NCI-H69 (cell line): ENCODE measurements at places on chromosomes 3 and 15.

DNA sequence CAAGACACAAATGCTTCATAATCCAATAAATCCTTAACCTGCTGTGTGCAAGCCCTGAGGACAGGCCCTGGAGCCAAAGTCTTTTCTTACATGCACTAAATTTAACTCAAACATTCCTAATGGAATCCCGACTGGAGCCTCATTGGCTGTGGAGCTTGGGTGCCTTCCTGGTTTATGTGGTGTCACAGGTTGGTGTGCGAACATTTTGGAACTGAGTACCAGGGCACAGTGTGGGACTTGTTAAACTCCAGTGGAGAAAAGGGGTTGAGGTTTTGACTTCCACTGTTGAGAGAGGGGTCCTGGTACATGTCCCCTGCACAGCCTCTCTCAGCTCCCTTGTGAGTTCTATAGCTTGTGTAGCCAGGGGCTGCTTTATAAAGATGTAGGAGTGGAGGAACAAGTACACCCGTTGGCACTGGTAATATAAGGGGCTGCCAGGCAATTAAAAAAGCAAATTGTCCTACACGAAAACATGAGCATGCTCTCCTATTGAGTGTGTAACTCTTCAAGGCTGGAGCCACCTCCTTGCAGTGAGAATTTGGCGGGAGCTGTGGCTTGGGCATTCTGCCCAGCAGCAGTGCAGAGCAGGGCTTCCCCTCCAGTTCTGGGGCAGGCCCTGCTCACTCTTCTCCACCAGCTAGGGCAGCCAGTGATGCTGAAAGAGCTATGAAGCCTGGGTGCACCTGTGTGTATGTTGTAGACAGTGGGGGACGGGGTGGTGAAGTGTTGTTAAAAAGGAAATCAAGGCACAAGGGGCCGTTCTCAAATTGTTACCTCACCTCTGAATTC, 218.1 kb downstream of the CLSTN2 start:
- DNase-seq, result peak; percentile 3

DNA sequence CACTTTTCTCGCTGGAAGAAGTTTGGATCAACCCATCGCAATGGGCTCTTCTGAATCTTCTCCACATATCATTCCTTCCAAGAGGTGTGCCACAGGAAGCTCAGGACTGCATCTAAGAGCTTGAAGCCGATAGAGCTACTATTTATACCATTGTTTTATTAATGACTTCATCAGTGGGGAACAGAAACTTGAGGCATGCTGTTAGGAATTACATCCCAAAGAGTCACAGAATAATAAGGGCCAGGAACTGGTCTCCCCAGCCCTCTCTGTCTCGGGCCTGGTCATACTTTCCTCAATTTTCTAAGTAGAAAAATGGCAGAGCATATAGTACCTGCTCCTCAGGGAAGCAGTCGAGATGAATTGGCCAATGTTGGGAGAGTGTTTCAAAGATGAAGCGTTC, 16.9 kb upstream of the C15orf61 start:
- no peak for DNase-seq

DNA sequence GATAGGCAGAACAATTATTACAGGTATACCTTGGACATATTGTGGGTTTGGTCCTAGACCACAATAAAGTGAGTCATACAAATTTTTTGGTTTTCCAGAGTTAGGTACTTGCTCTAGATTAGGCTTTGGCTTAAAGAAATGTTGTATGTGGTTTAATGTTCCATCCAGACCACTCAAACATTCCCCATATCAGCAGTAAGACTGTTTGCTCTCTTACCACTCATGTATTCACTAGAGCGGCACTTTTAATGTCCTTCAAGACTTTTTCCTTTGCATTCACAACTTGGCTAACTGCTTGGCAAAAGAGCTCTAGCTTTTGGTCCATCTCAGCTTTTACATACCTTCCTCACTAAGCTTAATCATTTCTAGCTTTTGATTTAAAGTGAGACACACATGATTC, 250.5 kb upstream of the SETMAR start:
- DNase-seq, result no peak

- no peak for DNase-seq
These were observed 553.0 kb downstream of the NTRK3 start for GRCh38 chr15:87703327-87704111.

DNA sequence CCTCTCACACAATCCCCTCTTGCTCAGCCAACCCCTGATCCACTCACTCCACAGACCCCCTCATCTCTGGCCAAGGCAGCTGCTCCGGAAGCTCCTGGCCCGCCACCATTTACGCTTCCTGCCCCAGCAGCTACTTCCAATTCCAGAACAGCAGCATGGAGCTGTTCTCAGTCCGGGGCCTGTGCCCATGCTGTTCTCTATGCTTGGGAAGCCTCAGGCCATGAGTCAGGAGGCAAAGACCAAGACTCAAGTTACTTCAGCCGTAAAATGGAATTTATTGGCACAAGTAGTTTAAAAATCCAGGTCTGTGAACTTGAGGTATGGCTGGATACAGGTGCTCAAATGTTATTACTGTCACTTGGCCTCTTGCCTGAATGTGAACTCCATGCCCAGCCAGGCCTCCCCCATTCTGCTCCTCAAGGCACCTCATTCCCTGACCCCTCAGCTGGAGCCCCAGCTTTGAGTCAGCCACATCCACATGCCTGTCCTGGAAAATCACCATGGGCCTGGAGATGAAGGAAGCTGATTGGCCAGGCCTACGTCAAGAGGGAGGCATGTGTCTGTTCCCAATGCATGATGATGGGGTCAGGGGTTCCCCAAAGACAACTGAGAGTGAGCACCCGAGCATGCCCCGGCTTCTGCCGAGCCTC, 31.4 kb upstream of the CACNA2D2 start:
- DNase-seq, result no peak
